KG1 (cell line): ENCODE measurements at places on chromosomes 3 and 15.

DNA sequence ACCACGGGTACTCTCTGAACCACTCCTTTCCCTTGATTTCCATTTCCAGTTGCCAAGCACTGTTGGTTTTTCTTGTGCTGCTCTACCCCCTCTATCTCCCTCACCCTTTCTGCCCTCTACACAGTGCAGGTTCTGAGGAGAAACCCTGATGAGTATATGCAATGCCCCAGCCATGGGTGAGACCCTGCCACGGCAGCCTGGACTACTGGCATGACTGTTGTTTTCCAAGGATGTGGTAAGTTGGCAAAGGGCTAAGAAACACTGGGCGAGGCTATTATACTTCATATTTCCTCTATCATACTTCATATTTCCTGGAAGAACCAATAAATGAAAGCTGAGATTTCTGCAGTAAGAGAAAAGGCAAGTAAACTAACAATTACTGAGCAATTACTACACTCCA lies 27.9 kb downstream of the CHAC1 start:
- no peak for DNase-seq

GRCh38 chr15:48077616-48078184 lies 43.1 kb upstream of the SLC24A5 start:
- DNase-seq: no peak

DNA sequence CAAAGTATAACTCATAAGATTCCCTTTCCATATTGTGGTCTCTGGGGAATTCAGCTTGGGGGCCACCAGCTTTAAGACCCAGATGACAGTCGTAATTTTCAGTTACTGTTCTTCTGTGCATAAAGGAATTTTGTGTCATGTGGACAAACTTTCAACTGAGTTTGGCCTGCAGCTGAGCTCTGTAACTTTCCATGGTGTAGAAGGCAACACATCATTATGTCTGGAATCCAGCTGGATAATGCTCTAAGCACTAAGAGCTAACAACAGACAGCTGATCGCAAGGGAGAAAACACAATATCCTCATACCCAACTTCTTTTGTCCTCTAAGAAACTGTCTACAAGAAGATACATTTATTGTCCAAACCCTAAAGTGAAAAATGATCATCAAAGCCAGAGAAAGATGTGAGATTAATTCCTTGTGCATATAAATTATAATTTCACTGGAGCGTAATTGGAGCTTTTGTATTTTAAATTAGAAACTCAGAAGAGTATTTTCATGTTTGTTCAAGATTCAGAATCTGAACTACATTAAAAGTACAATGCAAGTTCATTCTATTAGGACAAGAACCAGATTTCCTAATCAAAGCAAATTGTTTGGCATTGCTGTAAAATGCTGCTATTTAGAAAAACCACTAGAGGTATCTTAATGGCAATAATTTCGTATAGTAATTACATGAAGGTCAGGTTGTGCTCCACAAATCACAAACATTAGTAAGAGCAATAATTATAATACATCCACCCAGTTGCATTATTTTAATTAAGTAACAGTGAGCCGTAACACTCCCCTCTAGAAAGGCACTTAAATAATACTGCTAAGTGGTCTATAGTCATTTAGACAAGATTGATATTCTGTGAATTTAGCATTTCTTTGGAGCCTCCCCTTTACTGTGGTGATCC lies 218.8 kb downstream of the ATP8B4 start:
- no peak for DNase-seq

DNA sequence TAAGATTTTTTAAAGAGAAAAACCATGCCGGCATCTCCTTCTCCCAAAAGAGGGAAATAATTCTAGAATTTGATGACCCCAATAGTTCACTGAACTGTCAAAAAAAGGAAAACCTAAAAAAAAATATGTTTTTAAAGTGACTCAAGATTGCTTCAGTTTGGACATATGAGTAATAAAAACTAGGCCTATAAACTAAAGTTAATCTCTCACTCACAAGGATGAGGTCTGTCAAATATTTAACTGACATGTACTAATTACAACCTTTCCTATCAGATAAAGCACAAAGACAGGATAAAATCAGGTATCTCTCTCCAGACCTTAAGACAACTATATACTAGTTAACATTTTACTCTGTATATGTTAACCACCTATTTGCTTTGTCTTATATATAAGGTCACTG lies 231.9 kb downstream of the NSUN3 start:
- DNase-seq: no peak

DNA sequence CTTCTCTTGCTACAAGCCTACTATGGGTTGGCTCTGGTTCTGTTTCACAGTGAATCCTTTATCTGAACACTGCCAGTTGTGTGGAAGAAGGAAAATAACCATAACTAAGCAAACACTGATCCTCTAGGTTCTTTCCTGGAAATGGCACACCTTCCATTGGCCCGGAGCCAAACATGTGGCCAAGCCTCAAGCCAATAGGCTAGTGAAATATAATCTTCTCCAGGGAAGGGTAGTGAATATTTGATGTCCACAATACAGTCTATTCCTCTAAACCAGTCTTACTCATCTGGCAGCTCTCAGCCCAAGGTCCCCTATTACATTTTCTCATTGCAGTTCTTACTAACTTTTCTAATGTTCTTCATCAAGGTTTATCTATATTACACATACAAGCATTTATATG lies 921.3 kb downstream of the TUSC7 start:
- DNase-seq: no peak

DNA sequence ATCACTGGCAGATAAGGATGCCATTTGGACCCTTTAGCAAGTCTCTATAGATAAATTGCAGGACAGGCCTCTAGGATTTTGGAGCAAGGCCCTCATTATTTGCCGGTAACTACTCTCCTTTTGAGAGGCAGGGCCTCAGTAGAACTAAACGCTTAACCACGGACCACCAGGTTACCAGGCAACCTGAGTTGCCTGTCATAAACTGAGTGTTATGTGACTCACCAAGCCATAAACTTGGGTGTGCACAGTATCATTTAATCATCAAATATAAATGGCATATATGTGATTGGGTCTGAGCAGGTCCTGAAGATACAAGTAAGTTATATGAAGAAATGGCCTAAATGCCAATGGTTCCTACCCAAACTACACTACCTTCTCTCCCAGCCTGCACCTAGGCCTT lies 93.2 kb downstream of the BCHE start:
- no peak for DNase-seq

- no peak for DNase-seq
Observed at GRCh38 chr3:127204841-127205582, 12.1 kb downstream of the PRR23E start.

GRCh38 chr3:171225165-171225564 lies 198.6 kb upstream of the SLC2A2 start:
- DNase-seq: no peak

GRCh38 chr3:105806359-105806758 lies 62.5 kb downstream of the CBLB start:
- no peak for DNase-seq

GRCh38 chr3:53044711-53045517 lies 959 bp downstream of the SFMBT1 start:
- DNase-seq: no peak

DNA sequence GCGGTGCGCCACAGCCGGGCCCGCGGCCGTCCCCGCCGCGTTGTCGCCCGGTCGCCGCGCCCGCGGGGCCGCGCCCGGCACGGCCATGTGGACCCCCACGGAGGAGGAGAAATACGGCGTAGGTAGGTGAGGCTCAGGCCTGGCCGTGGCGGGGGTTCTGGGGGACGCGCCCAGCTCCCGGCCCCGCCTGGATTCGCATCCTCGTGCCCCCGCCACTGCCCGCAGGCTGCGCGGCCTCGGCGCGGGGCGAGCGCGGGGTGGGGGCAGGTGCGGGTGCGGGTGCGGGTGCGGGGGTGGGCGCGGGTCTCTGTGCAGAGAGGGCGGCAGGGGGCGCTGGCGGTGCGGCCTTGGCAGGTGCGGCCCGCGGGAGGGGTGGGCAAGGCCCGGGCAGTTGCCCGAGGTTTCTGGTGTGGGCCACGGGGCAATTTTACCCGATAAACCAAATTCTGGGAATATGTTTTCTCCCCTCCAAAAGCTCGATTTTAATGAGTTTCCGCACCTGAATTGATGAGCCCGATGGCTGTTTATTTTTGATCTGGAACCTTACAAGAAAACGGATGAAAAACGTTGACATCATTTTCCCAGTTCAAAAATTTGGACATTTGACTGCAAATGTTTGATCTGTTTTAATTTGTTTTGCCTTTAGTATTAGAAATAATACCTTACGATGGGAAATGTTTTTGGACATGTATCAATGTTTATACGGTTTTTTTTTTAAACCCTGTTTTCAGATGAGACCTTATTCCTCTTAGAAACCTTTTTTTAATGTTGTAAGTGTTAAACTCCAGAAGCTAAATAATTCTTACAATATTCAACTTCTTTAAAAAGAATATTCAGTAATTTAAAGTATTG lies 678 bp downstream of the DOCK3 start:
- DNase-seq: no peak

DNA sequence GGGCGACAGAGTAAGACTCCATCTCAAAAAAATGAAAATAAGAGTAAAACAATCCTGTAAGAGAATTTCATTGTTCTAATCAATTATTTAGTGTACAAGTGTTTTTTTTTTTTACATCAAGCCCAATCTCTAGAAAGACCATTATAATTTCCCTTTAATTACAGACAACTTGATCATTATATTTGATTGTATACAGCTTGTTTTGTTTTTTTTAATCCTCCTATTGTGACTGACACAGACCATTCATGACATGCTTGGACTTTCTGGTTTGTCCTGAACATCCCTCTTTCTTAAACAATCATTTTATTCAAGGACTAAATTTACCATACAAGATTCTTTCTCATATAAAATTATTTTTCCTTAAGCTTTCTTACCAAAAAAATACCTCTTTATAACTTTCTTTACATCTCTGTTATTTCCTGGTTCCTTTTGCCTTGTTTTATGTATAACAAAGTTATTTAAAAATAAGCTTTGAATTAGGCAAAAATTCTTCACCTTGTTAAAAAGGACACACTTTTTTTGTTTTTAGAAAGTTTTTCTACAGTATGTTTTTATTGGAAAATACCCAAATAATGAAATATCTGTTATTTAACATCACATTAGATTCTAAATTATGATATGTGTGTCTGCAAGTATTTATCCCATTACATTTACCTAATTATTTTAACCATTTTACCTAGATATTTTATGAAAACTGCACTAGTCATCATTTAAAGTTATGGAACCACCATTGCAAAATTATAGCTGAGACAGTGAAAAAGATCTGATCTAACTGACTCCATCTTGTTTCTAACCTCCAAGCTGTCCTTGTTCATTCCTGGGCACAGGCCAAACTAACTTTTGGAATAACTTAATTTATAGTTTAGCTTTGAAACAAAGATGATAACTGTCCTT lies 26.1 kb upstream of the GFM1 start:
- no peak for DNase-seq

DNA sequence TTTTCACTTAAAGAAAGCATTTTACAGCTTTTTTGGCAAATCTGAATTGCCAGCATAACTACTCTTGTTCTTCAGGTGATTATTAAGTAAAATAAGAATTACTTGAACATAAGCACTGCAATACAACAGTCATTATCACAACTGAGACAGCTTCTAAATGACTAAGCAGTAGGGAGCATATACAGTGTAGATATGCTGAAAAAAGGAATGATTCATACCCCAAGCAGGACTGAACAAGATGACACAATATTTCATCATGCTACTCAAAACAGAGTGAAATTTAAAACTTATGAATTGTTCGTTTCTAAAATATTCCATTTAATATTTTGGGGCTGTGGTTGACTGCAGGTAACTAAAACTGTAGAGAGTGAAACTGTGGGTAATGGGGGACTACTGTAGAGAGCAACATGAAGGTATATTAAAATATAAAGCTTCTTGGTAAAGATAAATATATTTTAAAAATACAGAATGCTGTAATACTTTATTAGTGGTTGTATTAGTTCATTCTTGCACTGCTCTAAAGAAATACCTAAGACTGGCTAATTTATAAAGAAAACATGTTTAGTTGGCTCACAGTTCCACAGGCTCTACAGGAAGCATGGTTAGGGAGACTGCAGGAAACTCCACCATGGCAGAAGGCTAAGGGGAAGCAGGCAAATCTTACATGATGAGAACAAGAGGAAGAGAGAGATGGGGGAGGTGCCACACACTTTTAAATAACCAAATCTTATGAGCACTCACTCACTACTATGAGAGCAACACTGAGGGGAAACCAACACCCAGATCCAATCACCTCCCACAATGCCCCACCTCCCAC lies 84.8 kb downstream of the DCLK3 start:
- no peak for DNase-seq

DNA sequence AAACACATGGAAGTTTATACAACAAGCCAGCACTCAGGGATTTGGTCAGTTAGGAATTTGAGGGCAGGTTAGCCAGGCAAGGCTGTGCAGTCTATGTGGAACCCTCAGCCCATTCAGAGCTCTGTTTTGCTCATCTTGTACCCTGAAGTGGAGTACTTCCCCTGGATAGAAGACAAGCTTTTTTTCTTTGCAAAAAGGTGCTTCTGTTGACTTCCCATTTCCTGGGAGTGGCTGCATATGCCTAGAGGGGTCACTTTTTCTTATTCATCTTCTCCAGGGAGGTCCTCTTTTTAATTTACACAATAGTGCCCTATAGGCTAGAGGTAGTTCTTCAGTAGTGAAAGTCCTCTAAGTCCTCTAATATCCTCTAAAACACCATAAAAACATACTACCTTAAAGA lies 225.0 kb upstream of the P2RY1 start:
- no peak for DNase-seq

DNA sequence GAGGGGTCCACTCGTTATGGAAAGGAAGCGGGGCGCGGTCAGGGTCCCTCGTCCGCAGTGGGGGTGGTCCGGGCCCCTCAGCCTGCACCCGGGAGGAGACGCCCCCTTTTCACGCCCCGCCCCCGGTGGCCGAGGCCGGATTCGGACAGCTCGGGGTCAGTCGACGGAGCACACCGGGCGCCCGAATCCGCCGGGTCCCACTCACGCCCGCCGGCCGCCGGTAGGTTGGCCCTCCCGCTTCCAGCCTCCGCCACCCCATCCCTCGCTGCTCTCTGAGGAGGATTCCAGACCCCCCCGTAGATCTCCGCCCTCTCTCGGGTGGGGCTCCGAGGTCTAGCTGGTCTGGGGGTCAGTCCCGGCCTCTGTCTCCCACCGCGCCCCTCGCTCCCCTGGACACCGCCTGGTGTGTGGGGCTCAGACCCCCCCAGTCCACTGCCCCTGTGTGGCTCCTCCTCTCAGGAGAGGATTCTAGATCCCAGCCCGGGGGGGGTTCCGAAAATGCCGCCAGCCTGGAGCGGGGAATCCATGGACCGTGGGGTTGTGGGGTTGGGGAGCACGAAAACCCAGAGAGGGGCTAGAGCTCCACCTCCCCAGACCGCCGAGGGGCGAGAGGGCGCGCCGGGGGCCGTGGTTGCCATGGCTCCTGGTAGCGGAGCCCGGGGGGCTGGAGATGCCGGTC lies 725 bp downstream of the CHL1 start:
- no peak for DNase-seq

DNA sequence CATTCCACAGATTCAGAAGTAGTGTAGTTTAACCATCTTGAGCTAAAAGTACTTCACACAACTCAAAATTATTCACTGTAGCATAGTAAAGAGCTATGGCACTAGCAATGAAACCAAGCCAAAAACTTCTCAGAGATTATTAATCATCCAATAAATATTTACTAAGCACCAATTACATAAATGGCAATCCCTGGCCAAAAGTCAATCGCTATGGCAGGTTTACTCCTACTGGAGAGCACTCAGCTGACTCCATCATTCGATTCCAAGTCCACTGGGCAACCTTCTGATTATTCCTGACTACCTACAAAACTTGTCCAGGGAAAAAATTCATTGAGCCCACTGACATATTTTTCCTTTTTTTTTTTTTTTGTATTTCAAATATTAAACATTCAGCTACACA lies 23.9 kb downstream of the ATP13A3 start:
- DNase-seq: no peak

GRCh38 chr3:159008401-159008800 lies 206.5 kb downstream of the MFSD1 start:
- DNase-seq: no peak
